ENCODE measurements at places on chromosomes 2 and 18. TPM values are rescaled to one million over a fixed set of nuclear protein-coding genes. Genes with fewer than 3 reads are reported as not detected.

Gene SCYGR8
- not detected for total RNA-seq

Gene CCDC121
- total RNA-seq, result 4.7 TPM

DNA sequence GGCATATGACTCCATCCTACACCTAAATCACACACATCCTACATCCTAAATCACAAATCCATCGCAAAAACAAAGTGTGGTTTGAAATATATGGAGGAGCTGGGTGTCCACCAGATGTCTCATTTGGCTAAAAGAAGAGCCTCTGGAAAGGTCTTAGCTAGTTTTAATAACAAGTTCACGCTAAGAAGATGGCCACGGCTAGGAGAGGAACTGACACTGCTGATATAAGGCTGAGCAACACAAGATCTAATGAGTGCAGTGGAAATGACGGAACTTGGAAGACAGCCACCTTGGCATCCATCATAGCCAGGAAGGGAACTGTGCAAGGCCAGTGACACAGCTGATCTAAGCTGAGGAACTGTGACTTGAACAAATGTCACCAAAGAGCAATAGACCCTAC, 60.0 kb upstream of the AGAP1 start:
- no peak for DNase-seq

DNA sequence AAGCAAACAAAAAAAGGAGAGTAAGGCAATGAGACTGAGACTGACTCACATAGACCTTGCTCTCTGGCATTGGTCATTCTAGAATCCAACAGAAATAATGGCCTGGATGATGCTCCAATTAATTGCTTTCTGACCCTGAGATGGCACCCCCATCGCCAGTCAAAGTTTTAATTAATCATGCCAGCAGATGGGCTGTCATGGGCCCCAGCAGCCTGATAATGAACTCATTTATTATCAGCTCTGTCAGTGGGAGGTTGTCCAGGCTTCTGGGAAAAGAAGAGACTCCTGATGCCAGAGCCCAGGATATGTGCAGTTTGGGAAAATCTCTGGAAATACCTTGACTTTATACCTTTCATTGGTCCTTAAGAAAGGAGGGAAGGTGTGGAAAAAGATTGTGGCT, 115.2 kb downstream of the XRCC5 start:
- no peak for DNase-seq

- DNase-seq, result no peak
Measured at GRCh38 chr2:235416858-235417499, 76.9 kb upstream of the AGAP1 start.

All from endothelial cell (in vitro differentiated cells).